Right ventricle myocardium superior (tissue), 1 donor: ENCODE measurements at places on chromosomes 7 and 10. TPM values are rescaled to one million over a fixed set of nuclear protein-coding genes. Genes with fewer than 3 reads are reported as not detected.

The COBL gene
- total RNA-seq = 76.5 TPM

DNA sequence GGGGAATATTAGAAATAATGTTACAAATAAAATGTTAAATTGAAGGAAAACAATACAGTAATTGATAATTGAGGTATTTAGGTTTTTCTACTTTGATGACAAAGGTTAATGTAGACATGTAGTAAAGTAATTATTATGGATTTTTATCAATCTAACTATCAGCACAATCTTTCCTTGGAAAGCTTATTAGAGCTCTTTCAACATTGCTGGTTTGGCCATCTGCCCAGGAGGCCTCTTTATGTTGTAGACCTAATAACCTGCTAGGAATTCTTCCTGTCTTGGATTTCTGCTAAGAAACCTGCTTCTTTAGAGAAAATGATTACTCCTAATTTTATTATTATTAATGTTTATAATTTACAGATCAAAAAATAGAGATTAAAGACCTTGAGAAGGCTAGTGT is 78.9 kb downstream of the CHRM2 start:
- no peak for DNase-seq

DNA sequence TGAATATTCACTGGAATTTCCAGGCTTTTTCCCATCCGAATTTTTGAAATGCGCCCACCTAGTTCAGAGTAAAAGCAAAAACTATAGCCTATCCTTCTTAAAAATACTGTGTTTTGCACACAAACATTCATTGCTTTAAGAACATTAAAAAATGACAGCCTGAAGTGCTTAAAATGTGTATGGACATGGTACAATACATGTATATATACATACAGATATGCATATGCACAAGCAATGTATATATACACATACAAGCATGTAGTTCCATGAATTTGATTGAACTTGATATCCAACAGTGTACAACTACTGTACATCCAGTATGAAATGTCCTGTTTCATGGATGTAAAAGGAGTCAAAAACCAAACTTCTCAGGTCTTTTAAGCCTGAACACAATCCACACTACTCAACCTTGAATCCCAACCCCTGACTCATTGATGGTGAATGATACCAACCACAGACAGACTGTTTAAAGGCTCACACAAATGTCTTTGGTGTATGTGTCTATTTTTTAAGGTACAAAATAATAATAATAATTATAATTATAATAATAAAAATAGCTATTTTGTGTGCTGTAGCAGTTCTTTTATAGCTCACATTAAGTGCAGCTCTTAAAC is 14.8 kb downstream of the INHBA start:
- DNase-seq = no peak

GRCh38 chr7:27424231-27424630 is 181.6 kb downstream of the EVX1 start:
- DNase-seq = no peak

The PKD2L1 gene
- not detected for total RNA-seq

- no peak for DNase-seq
These were observed 28.4 kb upstream of the CDK13 start for GRCh38 chr7:39921506-39922175.

DNA sequence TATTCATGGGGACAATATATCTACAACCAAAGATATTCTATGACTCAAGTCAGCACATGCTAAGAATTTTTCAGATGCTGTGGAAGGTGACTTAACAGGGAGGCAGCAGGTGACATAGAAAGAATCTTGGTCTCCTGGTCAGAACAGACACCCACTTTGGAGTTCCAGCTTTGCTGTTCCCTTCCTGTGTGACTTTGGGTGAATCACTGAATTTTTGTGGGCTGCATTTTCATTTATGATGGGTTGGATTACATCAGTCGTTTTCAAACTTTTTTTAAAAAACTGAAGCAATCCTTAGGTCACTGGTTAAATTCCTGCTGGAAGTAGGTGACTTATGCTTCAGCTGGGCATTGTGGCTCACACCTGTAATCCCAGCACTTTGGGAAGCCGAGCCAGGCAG is 24.9 kb downstream of the RGR start:
- DNase-seq = no peak

The FEZF1 gene
- total RNA-seq = not detected

GRCh38 chr10:91319336-91319735 is 90.8 kb upstream of the HECTD2 start:
- DNase-seq = no peak

The CYP3A7 gene
- not detected for total RNA-seq

DNA sequence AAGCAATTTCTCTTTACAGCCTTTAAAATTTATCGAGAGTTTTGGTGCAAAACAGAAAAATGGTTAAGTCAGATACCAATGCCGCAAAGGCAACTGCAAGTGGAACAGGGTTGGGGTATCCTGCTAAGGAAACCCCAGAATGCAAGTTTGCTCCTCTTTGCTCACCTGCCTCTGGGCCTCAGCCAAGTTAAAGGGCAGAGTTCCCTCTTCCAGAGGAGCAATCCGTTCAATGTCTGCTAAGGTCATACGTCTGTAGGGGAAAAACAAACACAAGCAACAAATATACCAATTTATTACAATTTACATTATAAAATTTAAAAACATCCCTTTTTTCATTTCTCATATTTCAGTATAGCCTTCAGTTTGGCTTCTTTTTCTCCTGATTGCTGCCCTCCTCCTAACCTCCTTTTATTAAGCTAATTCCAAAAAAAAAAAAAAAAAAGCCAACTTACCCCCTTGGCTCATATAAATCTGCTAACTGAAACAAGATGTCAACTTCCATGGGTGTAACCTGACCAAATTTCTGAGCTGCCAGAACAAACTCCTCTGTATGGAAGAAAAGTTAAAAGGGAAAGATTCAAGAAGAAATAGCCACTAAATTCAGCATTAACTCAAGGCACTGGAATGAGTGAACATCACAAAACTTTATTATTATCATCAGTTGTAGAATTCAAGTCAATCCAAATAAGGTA is 132.6 kb downstream of the SLC25A13 start:
- DNase-seq = no peak

DNA sequence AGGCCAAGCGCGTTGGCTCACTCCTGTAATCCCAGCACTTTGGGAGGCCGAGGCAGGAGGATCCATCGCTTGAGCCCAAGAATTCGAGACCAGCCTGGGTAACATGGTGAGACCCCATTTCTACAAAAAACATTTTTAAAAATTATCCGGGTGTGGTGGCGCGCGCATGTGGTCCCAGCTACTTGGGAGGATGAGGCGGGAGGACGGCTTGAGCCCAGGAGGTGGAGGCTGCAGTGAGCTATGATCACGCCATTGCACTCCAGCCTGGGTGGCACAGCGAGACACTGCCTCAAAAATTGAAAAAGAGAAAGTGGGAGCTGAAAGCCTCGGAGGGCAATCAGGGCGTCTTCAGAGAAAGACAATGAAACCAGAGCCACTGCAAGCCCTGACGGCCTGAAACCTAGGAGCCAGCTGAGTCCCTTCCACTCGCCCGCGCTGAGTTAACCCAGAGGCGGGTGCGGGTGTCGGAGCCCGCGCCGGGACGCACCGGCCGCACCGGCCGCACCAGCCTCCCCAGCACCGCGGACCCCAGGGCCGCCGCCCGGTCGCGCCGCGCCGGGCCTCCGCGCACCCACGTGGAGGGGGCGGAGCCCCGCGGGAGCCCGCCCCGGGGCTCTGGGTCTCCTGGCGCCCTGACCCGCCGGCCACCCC is 22.4 kb downstream of the ZFAND2A start:
- no peak for DNase-seq

The CALML3 gene
- not detected for total RNA-seq

- no peak for DNase-seq
These were observed 87.5 kb downstream of the ATXN7L1 start for GRCh38 chr7:105788816-105789349.

DNA sequence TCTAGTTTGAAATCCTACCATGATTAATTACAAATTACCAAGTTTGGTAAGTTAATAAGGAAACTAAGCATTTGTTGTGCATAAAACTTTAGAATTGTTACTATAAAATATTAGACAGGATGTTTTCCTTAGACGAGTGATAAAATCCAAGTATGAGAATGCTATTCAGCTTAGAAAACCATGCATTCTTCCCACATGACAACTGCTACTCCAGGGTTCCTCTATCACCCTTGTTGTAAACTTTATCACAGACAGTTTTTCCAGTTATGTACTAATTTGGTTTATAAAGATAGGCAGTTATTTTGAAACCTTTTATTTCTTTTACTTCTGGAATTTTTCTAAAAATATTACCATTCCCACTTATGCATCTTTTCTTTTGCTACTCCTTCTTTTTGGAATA is 52.0 kb downstream of the SIRT1 start:
- DNase-seq = no peak

GRCh38 chr7:143413123-143413522 is 4.5 kb upstream of the EPHA1 start:
- DNase-seq = no peak

DNA sequence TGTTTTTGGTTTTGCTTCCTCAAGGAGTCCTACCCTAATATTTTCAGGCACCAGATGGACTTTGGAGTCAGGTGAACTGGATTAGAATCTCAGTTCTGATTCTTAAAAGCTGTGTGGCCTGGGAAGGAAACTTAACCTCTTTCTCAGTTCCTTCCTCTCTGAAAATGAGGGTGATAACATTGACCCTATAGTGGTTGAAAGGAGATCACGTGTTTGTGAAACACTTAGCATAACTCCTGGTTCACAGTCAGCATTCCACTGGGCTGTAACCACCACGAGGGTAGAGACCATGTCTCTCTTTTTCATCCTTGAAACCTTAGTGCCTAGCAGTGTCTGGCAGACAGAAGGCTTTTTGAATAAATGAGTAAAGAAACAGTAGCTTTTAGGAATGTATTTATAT is 16.7 kb downstream of the LSMEM1 start:
- DNase-seq = no peak

The ZNF467 gene
- total RNA-seq = 5.2 TPM

The PTN gene
- 18.8 TPM for total RNA-seq

GRCh38 chr7:50661345-50662040 is 96.3 kb upstream of the DDC start:
- no peak for DNase-seq

DNA sequence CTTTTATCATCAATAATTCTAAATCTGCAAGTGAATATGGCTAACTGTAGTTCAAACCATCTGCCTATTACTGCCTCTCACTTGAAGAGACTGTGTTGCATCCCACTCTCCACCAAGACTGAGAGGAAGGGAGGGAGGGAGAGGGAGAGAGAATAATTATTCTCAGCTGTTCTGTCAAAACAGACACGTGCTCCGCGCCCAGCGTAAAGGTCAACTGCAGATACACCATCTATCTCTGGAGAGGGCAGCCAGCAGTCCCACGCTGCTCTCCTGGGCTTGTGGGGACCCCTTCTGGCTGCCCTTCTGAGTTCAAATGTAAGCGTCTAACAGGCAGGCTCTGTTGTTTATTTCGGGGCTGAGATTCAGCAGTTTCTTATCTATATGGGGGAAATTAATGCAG is 625.5 kb upstream of the GALNT17 start:
- no peak for DNase-seq

The GIMAP8 gene
- 14.4 TPM for total RNA-seq

DNA sequence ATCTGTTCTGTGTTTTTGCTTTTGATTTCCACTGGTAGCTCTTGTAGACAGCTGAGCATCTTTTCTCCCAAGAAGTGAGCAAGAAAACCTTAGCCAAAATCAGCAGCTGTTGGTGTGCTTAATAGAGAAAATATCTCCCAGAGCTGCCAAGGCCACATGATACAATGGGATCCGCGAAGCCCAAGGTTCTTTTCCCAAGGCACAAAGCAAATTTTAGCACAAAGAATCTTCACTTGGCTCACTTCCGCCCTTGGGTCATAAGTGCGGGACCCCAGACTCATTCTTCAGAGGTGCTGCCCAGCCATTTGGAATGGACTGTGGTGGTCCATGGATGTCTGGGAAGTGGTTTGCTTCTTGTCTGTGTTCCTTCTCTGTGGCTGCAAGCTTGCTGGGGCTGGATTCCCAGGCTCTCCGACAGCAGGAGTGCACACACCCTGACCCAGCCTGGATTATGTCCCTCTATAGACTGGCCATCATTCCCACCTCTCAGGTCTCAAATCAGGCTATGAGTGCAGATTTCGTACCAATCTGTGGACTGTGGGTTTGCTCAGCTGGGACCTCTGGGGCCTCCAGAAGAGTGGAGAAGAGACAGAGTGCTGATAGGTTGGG is 93.0 kb upstream of the TMEM72 start:
- no peak for DNase-seq

DNA sequence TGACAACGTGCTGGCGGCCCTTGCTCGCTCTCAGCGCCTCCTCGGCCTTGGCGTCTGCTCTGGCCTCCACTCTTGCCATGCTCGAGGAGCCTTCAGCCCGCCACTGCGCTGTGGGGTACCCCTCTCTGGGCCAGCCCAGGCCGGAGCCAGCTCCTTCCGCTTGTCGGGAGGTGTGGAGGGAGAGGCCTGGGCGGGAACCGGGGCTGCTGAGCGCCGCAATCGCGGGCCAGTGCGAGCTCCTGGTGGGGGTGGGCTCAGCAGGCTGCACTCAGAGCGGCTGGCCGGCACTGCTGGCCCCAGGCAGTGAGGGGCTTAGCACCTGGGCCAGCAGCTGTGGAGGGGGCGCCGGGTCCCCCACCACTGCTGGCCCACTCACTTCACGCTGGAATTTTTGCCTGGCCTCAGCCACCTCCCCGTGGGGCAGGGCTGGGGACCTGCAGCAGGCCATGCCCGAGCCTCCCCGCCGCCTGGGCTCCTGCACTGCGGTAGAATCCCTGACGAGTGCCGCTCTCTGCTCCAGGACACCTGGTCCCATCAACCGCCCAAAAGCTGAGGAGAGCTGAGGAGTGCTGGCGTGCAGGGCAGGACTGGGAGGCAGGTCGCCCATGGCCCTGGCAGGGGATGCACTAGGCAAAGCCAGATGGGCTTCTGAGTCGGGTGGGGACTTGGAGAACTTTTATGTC is 372.2 kb upstream of the NRG3 start:
- no peak for DNase-seq

DNA sequence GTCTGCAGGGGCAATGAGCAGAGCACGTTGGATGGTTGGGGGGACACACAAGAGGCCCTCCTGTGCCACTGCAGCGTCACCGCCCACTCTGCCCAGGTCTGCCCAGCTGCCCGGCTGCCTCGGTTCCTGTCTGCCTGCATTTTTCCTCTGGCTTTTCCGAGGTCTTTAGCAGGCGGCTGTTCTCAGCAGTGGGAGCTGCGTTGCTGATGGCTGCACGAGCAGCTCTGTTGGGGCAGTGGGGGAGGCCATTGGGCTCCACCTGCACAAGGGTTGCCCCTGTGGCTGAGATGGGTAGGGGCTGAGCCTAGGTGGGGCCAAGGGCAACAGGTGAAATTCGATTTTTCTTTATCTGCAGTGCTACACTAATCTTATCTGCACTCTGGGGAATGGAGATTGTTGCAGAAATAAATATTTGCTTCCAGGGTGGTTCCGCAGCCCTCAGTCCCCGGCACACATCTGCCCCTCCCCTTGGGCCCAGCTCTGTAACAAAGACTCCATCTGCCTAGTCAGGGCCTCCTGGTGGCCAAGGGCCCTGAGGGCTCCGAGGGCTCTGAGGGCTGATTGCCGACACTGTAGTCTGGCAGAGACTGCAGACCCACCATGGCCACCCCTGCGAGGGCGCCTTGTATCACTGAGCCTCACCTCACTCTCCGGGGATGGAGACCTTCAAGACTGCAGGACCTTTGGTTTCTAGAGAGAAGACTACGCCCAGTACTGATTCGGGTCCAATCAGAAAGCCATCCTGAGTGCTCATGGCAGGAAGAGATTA is 141.7 kb upstream of the SHH start:
- no peak for DNase-seq

The GHRHR gene
- not detected for total RNA-seq

The DLX6 gene
- not detected for total RNA-seq

The CPVL gene
- total RNA-seq = 37.5 TPM

The DOCK4 gene
- total RNA-seq = 14.9 TPM

- DNase-seq = no peak
These were observed 62.0 kb upstream of the NRBF2 start for GRCh38 chr10:63071145-63071544.
